ENCODE measurements at places on chromosomes 12 and 14. TPM values are rescaled to one million over a fixed set of nuclear protein-coding genes. Genes with fewer than 3 reads are reported as not detected.

FOXN4 gene
- polyA plus RNA-seq = 3.5 TPM

AQP6 gene
- polyA plus RNA-seq = 0.94 TPM

CCDC177 gene
- 0.08 TPM for polyA plus RNA-seq

GPR33 gene
- not detected for polyA plus RNA-seq

GUCY2C gene
- 0.32 TPM for polyA plus RNA-seq

C1QL4 gene
- polyA plus RNA-seq = 2.0 TPM

PRB2 gene
- not detected for polyA plus RNA-seq

RBMS2 gene
- polyA plus RNA-seq = 41.5 TPM

GLT1D1 gene
- 1.6 TPM for polyA plus RNA-seq

GAS2L3 gene
- polyA plus RNA-seq = 22.1 TPM

FAM186B gene
- 0.82 TPM for polyA plus RNA-seq

C12orf56 gene
- 2.0 TPM for polyA plus RNA-seq

ZCRB1 gene
- 94.9 TPM for polyA plus RNA-seq

KRT71 gene
- polyA plus RNA-seq = not detected

AICDA gene
- 0.34 TPM for polyA plus RNA-seq

C12orf50 gene
- polyA plus RNA-seq = 0.17 TPM

P2RX2 gene
- 1.8 TPM for polyA plus RNA-seq

OR4E2 gene
- polyA plus RNA-seq = 0.09 TPM

KRT6C gene
- not detected for polyA plus RNA-seq

SLC4A8 gene
- 3.7 TPM for polyA plus RNA-seq

RD3L gene
- not detected for polyA plus RNA-seq

JAG2 gene
- 5.4 TPM for polyA plus RNA-seq

SRRM4 gene
- 0.10 TPM for polyA plus RNA-seq

PLBD2 gene
- polyA plus RNA-seq = 17.1 TPM

AHNAK2 gene
- polyA plus RNA-seq = 2.5 TPM

HRK gene
- 0.32 TPM for polyA plus RNA-seq

Data from left renal pelvis (tissue), 4 donors.